ENCODE measurements at places on chromosomes 1 and 21.

GRCh38 chr1:182670032-182670749, 14.2 kb downstream of the RGS8 start:
- DNase-seq, result no peak

- no peak for DNase-seq
Observed at GRCh38 chr1:164675342-164675904, 116.4 kb downstream of the PBX1 start.

DNA sequence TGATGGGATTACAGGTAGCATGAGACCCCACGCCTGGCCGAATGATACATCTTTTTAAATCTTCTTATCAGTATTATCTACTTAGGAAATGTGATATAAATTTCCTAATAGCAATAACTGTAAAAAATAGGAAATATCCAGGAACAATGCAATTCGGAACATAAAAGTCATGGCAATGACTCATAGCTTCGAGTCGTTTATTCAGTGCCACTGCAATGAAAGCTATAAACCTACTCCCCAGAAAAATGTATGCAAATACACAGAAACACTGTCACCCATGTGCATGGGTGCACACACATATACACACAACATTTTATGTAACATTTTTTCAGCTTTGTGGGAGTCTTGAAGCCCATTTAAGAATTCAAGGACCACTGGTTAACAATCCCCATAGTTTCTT, 194.6 kb downstream of the PATJ start:
- no peak for DNase-seq

DNA sequence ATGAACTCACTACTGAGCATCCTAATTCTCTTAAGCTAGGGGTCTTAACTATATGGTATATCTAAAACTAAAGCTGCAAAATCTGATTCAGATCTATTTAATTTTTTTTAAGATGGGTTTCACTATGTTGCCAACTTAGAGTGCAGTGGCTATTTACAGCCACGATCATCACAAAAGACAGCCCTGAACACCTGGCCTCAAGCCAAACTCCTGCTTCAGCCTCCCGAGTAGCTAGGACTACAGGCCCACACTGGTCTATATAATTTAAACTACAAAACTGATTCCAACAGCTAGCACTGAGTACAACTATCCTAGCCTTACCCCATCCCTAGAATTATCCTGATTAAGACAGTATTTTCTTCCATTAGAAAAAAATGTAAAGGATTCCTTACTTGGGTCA, 37.1 kb downstream of the EIF4G3 start:
- DNase-seq, result no peak

- DNase-seq, result peak; percentile 94
Observed at GRCh38 chr1:160665330-160666078, 18.7 kb upstream of the SLAMF1 start.

DNA sequence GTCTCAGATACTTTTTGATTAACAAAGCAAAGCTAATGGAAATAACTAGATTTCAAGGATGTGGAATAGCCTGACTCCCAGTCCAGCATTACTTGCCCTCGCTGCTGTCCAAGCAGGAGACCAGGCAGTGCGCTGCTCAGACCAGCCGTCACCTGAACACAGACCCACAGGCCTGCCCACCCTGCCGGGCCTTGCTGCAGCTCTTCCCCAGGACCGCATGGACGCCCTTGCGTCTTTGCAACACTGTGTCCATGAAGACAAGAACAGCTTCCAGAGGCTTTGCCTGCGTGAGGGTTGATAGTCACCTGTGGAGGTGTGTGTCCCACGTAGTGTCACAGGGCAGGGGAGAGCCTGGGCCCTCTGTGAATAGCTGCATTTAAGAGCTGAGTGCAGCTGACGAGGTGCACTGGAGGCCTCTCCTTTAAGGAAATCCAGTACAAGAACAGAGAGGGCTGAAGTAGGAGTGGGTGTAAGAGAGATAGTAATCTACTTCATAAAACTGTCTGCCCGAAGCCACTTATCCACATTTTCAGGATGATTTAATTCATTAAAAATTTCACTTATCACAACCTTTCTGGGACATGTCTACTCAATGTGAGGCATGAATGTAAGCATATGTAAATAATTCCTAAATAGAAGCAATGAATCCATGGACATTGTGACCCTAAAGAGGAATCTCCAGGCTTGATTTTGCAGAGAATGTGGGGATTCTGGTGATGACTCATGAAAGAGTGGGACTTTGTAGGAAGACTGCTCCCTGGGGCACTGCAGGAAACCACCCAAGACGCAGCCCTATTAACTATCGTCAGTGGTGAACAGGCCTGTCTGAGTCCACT, 176.2 kb upstream of the RAB4A start:
- peak; percentile 74 for DNase-seq

- DNase-seq, result no peak
Observed at GRCh38 chr1:242554577-242554976, 30.1 kb upstream of the PLD5 start.

DNA sequence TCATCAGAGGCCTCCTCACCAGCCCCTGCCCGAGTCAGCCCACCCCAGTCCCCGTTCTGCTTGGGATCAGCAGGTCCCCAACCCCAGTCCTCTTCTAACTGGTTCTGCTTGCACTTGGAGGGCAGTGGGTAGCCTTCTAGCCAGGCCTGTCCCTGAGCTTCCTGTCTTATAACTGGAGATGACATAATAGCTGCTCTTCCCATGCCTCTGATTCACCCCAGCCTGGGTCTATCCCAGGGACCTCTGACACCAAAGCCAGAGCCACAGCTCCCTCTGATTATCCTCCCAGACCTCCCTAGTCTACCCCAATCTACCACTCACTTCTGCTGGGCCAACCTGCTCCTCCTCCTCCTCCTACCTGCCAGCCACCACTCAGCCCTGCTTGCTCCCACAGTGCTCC, 31.4 kb downstream of the IQGAP3 start:
- DNase-seq, result peak; percentile 65

GRCh38 chr21:36676039-36676950, 22.6 kb upstream of the SIM2 start:
- DNase-seq, result no peak

GRCh38 chr1:230822092-230822581, 46.2 kb downstream of the C1orf198 start:
- DNase-seq, result no peak

GRCh38 chr1:244667797-244668196, 14.9 kb downstream of the DESI2 start:
- DNase-seq, result no peak

GRCh38 chr21:38747810-38748209, 57.9 kb upstream of the ETS2 start:
- no peak for DNase-seq

- DNase-seq, result no peak
Observed at GRCh38 chr1:44828841-44829440, 14.1 kb downstream of the PTCH2 start.

DNA sequence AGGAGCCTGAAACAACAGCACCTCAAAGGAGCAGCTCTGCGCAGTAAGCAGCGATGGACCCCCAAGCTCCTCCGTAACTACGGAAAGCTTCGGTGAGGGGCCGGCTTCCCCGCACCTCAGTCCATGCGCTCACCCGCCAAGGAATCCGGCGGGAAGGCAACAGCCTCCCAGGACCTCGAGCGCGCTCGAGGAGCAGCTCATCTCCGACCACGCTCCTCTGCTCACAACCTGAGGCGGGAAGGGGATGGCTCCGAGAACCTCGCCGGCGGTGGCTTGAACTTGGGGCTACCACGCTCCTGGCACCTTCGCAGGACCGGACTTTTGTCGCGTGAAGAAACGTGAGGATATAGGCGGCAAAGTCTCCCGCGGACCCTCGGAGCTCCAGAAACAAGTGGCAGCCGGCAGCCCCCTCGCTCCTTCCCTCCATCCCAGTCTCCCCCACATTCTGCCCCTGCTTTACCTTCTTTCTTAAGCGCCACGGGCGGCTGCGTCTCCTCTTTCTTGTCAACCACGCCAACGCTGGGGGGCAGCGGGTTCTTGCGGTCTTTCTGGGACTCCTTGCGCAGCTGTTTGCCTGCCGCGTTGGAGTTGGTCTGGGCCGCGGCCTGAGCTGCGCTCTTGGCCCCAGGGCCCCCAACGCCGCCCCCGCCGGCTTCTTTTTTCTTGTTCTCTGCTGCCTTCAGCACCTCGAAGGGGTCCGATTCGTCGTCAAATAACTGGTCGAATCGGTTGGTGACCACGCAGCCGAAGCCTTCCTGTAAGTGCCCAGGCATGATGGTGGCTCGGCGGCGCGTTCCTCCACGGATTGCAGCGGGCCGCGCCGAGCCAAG, 459 bp downstream of the SERBP1 start:
- peak; percentile 14 for DNase-seq

DNA sequence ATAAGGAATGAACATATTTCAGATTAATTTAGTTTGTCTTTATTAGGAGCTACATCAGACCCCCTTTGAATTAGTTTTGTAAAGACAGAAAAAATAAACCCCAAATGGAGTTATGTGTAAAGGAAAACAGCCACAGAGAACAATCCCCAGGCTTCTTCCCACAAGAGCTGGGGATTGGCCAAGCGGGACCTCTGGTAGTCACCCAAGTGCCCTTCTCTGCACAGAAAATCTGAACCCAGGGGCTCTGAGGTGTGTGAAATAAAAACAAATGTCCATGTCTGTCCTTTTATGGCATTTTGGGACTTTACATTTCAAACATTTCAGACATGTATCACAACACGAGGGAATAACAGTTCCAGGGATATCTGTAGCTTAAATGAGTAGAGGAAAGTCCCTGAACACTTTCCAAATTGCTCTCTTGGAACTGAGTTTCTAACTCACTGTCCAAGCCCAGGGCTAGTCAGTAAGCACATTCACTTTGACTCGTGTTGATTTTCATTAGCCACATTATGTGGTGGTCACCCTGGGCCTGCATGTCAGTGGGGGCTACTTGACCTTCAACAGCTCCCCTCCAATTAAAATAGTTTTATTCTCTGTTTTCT, 22.5 kb downstream of the DPT start:
- DNase-seq, result no peak

GRCh38 chr1:55300975-55301374, 85.8 kb upstream of the USP24 start:
- DNase-seq, result no peak

Data from inflammatory macrophage treated with lipopolysaccharide for 1 hour (primary cell).